Psoas muscle (tissue), 8 donors: ENCODE measurements at places on chromosomes 5 and 9. TPM values are rescaled to one million over a fixed set of nuclear protein-coding genes. Genes with fewer than 3 reads are reported as not detected.

The RHOBTB3 gene
- total RNA-seq = 69.7 TPM

The TAF11L5 gene
- not detected for total RNA-seq

The SHLD3 gene
- total RNA-seq = 2.5 TPM

The AIF1L gene
- total RNA-seq = 11.6 TPM

The ORM2 gene
- not detected for total RNA-seq

The IL17B gene
- not detected for total RNA-seq

The ANXA2R gene
- total RNA-seq = 0.46 TPM
